Fibroblast of skin of right quadriceps (primary cell): ENCODE measurements at places on chromosomes 7 and 10.

DNA sequence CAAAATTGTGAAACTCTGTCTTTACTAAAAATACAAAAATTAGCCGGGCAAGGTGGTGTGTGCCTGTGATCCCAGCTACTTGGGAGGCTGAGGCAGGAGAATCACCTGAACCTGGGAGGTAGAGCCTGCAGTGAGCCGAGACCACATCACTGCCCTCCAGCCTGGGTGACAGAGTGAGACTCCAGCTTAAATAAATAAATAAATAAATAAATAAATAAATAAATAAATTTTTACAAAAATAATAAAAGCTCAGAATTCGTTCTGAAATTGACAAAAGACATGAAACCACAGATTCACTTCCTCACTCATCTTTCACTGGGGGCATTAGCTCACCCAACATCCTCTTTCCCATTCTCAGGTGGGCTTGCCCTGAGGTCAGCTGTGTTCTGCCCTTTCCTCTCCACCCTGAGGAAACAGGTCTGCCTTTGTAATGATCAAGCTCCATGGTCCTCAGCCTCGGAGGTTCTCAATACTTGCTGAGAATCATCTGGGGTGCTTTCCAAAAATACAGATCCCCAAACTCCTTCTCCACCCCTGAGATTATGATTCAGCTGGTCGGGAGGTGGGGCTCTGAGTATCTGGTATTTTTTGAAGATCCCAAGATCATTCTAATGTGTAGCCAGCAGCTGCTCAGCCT lies 29.2 kb upstream of the APBB1IP start:
- no peak for DNase-seq

- no peak for DNase-seq
These were observed 30.7 kb upstream of the RBM20 start for GRCh38 chr10:110613341-110613995.

DNA sequence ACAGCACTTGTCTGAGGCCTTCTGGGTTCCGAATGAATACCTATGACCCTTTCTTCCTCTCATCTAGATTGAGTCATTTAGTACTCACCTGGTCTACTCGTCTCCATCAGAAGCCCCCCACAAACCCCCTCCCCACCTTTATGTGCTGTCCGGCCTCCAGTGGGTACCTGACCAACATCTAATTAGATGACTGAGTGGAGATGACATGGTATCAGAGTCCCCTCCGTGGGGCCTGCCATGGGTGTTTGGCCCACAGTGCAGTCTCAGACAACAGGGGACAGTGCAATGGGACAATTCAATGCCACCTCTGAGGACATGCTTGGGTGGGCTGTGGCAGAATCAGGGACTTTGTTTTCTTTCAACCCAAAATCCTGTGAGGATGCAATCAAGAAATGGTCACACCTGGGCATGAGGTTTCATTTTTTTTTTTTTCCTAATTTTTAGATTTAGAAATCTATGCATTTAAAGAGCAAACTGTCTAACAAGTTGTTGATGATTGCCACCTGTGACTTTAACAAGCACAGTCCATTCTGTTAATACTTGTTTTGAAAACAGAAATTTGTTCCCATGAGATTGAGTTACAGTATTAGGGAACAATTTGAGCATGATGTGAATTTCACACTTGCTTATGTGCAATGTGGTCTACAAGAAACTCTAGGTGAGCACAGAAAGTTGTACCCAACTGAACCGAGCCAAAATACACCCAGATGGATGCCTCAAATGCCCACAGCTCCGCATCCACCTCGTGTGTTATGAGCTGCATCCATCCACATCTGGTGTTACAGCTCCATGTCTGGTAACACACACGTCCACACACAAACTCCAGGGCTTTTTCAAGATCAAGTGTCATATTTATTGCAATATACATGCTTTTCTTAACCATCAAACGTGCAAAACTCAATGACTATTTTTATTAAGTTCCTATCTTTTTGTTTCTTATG lies 27.5 kb downstream of the GPRIN2 start:
- DNase-seq, result no peak

DNA sequence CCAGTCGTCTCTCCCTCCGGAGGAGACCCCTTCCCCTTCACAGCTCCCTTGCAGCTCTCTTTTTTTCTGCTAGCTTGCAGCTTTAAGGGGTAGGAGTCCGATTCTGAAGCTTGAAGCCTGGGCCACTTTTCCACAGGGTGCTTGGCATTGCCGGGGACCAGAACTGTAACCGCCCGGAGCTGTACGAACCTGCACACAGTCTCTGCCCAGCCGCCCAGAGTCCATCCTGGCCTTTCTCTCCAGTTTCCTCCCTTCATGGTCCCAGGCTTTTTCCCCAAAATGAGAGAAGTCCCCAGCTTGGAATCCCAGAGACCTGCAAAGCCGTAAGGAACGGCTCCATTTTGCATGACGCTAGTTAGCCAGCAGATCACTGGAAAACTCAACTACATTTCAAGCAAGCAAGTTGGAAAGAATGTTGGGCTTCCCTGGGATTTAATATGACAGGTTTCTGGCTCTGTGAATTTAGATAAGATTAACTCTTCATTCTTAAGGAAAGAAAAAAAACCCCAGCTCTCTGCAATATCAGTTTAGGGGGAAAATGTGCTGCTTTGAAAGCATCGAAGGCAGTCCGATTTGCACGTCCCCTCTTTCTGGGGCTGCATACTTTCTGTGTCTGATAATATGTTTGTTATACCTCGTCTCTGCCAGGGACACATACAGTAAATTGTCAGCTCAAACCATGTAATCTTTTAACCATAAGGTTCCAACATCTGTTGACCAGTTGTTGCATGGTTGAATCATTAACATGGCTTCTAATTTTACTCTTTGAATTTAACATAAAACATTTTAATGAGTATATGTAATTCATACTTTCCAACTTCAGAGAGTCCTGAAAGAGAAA lies 190.0 kb upstream of the LYZL2 start:
- peak; percentile 78 for DNase-seq

- no peak for DNase-seq
These were observed 4.6 kb downstream of the UFSP1 start for GRCh38 chr7:100884736-100885439.

- no peak for DNase-seq
These were observed 144.3 kb downstream of the KCNMA1 start for GRCh38 chr10:77493239-77493806.

DNA sequence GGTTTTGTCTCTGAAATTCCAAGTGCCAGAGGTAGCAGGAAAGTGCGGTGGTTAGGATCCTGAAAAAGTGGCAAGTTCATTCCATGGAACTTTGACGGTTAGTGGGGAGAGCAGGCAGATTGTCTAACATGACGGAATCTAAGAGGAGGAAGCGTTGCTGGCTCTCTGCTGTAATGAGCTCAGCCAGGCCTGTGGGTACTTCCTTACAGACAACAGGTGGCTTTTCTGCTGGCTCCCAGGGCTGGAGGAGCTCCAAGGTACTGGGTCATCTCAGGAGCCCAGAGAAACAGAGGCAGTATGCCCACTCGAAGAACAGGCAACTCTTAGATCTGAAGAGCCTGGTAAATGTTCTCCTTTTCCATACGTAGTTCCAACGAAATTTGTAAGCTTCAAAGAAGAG lies 3.1 kb upstream of the AIFM2 start:
- DNase-seq, result no peak

DNA sequence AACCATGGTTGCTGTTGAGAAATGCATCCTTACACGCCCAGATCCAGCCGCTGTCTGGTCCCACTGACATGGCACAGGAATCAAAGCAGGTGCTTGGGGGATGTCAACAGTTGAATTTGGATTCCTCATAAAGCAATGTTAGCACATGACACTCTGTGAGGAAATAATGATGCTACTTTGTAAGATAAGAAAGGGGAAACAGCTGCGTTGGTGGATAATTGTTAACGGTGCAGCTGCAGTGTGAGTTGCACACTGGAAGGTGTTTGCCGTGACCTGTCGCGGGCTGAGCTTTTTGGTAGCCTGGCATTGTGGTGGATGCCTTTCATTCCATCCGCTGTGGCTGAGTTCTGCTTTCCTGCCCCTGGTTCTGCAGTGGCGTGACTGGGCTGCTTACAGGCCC lies 113.9 kb downstream of the MGMT start:
- DNase-seq, result no peak

DNA sequence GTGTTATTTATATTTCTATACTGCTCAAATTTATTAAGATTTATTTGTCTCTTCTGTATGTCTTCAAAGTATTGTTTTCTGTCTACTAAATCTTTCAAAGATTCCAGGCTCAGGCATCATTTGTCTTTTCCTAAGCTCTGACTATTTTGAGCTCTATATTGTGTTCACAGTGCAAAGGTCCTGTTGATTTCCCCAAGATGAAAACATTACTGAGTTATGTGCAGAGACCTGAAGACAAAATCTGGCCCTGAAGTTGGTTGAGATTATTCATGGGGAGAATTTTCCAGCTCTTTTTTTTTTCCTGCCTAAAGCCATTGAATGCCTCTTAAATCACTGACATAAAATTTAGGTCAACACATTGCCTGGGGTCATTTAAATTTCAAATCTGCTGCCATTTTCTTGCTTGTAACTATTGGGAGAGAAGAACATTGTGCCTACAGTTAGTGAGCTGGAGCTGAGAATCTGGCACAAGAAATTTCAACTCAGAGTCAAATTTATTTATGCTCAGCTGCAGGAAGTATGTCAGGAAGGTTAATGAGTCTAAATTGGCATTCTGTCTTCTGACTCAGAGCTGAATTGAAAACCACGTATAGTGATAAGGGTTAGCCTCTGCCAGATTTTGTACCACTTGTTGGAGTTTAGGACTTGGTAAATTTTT lies 31.6 kb downstream of the CSTF2T start:
- peak; percentile 46 for DNase-seq

DNA sequence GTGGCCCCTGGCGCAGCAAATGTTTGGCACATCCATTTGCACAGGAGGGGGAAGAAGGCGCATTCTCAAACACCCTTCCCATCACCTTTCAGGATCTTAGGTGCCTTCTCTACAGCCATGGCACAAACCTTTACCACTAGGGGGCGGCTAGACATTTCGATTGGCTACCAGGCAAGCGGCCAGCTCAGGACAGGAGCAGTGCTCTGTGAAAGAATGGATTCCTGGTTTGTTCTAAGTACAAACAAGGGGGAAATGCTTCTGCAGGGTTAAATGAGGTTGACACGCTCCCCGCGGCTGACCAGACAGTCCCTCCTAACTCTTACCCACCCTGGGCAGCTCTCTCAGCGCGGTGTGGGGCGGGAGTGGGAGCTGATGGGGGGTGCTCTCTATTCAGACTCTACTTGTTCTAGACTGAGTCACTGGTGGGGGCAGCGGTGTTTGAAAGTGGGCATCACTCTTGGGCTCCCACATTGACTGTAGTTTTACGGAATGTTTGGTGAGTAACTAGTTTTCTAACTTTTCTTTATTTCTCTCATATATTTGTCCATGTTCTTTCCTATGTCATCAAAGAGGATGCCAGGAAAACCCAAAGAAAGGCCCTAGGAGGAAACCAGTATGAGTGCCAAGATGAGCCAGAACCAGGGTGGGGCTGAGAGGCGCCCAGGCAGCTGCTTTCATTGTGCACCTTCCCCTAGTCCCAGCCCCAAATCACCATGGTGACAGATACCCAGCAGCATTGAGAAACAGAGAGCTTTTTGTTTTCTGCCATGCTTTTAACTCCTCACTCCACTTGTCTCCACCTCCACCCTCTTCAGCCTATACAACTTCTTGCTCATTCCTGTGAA lies 61.4 kb upstream of the GPR158 start:
- peak; percentile 63 for DNase-seq

DNA sequence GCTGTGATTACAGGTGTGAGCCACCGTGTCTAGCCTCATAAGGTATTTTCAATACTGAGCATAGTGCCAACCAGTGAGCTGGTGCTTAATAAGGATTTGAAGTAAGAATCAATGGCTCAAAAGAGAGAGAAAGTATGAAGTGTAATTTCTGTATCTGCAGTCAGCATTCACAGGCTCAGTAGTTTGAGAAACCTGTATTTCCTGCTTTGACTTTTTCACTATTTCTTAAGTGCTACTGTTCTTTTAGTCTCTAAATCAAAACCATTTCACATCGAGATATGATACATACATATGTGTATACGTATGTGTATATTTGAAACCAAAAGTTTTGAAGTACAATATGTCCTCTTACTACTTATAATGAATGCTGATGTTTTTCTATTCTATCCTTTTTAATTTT lies 189.9 kb downstream of the PPP1R9A start:
- no peak for DNase-seq
